HFF-Myc (cell line): ENCODE measurements at places on chromosomes 2 and 18.

GRCh38 chr2:28325567-28326468 lies 66.8 kb upstream of the FOSL2 start:
- DNase-seq, result no peak

- DNase-seq, result no peak
Observed at GRCh38 chr2:37851428-37851827, 73.7 kb upstream of the RMDN2 start.

DNA sequence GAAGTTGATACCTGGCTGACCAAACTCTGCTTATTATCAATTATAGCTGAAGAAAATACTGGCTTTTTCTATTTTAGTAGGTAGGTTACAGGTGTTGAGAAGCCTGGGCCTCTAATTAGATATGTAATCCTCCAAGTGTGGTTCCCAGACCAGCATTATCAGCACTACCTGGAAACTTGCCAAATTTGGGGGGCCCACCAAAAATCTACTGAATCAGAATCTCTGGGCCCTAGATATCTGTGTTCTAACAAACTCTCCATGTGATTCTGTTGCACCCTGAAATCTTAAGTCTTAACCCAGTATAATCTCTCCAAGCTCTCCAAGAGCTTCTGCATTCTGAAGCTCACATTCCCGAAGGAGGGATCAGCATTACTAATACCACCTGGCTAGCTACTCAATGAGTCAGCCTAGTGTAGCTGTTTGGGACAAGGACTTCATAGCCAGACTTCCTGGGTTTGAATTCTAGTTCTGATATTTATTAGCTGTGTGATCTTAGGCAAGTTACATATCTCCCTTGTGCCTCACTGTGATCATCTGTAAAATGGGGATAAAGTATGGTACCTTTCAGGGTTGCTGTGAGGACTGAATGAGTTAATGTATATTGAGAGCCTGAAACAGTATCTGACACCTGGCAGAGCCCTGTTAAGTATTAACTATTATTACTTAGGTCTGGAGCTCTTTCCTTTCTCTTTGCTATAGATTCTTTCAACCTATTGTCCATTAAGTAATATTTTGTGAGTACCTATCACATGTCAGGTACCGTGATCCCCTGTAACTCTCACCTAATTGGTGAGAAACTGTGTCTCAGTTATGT lies 94.1 kb upstream of the CD302 start:
- peak; percentile 21 for DNase-seq

DNA sequence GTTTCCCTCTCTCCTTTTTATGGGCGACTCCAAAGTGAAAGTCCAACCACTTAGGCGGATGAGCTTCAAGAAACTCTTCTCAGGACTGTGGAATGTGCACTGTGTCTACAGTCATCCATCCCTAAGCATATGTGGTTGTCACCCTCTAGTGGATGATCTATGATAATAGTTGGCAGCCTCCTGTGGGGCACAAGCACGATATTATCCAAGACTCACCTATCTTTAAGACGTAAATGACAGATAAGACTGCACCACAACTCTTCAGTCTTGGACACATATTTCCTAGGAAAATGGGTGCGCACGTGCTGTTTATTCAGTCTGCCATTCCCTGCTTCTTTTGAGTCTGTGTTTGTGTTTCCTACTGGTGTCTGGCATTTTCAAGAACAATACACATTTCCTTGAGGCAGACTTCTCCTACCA lies 145.5 kb upstream of the CTAGE1 start:
- DNase-seq, result peak; percentile 78

DNA sequence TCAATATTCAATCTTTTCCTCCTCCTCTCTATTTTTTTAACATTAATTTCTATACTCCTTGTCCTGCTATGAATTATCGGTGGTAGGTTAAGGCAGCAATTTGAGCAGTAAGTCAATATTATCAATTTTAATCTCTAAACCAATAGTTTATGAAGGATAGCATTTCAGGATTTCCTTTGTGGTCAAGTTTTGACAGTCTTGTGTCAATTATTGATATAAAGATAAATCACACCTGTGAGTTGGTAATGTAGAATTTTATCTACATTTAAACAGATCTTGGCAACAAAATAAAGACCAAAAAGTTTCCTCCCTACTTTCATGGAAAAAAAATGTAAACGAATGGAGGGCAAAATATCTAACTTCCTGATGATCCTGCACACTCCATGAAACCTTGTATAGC lies 87.3 kb downstream of the IKZF2 start:
- DNase-seq, result no peak

DNA sequence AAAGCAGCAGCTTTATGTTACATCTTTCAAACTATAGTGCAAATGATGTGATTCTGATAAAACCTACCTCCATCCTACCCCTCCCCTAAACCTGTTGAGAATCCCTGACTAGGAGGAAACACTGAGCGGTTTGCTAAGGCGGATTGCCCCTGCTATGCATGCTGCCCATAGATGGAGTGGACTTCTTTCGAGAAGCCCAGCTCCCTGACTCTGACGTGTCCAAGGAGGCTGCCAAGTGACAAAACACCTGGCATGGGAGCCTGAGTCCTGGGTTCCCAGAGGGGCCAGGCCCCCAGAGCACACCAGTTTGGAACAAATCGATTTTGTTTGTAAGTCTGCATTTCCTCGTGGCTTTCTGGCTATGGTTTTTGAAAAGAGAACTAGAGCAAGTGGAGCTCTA lies 1.4 kb upstream of the UXS1 start:
- DNase-seq, result no peak

GRCh38 chr2:191041418-191042161 lies 27.6 kb upstream of the STAT1 start:
- DNase-seq, result no peak

GRCh38 chr2:173159791-173160463 lies 84.3 kb downstream of the MAP3K20 start:
- DNase-seq, result no peak

DNA sequence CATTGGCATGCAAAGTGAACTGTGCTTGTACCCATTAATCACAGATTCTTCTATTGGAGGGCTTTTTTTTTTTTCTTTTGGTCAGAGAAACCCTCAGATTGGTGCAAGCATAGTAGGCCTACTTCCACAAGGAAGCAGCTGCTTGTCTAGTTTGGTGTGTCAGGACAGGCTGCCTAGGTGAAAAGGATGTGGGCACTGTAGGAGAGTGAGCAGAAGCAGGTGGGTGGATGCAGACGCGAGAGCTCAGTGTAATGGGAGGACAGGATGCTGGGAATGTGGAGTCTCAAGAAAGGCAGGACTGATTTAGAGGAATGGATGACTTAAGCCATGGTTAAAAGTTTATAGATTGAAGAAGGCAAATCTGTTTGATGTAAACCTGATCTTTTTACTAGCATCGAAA lies 3.1 kb downstream of the ELP2 start:
- no peak for DNase-seq

DNA sequence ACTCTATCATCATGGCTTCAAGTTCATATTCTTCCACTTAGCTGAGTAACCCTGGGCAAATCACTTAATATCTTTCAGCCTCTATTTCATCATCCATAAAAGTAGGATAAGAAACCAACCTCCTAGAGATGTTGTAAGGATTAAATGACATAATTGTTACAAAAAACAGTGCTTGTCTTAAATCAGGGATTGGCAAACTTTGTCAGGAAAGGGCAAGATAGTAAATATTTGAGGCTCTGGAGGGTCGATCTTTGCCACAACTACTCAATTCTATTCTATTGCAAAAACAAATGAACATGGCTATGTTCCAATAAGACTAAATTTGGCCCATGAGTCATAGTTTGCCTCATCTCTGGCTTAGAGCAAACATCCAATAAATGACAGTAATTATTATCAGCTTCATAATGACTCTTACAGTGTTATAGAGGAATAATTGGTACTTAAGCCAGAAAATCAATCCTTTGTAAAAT lies 184.7 kb downstream of the SATB2 start:
- peak; percentile 9 for DNase-seq

- DNase-seq, result no peak
Observed at GRCh38 chr2:44918095-44918775, 23.3 kb upstream of the SIX3 start.
